ENCODE measurements at places on chromosomes 6 and 20.

DNA sequence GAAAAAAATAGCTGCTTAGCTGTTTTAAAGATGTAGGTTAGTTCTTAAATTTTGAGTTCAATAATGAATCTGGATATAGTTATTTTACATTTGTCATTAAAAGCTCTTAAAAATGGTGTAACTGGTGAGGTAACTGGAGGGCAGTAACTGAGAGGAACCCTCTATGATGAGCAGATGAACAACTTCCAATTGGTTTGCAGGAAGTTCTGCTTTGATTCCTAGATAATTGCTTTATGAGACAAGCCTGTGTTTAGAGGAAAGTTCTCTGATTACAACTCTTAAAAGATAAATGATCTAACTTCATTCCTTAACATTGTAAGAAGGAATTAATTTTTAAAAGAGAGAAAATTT, 8.5 kb downstream of the MYLIP start:
- no peak for DNase-seq

- no peak for DNase-seq
Measured at GRCh38 chr20:3692706-3693294, 11.0 kb upstream of the ADAM33 start.

DNA sequence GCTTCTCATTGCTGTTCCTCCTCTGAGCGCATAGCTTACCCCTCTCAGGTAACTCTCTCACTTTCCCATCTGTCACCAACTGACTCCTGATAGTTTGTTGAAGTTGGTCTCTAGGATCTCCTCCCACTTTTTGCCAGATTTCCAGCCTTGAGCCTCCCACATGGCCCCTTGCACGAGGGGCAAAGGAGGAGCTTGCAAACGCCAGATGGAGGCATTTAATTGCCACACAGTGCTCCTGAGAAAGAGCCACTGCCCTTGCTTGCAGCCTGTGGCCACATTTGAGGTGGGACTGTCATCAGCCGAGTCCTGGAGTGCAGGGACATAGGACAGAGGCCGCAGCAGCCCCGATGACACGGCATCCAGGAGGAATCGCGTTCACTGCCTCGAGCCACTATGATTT, 348.7 kb downstream of the SMOC2 start:
- no peak for DNase-seq

DNA sequence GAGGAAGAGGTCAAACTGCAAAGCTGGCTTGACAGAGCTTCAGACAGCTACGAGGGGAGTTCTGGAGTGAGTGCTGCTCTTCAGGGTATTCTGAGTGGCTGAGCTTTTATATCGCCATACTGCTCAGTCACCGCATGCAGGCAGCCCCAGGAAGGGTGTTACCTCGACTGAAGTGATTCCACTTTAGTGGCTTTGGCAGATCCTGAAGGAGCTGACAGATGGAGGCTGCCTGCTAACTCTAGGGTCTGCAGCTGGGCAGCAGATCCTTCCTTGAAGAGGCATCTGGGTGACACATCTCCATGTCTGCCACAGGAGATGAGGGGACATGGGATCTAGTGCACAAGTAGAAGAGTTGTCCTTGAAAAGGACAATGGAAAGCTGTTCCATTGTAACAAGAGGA, 3.7 kb upstream of the DEK start:
- no peak for DNase-seq

DNA sequence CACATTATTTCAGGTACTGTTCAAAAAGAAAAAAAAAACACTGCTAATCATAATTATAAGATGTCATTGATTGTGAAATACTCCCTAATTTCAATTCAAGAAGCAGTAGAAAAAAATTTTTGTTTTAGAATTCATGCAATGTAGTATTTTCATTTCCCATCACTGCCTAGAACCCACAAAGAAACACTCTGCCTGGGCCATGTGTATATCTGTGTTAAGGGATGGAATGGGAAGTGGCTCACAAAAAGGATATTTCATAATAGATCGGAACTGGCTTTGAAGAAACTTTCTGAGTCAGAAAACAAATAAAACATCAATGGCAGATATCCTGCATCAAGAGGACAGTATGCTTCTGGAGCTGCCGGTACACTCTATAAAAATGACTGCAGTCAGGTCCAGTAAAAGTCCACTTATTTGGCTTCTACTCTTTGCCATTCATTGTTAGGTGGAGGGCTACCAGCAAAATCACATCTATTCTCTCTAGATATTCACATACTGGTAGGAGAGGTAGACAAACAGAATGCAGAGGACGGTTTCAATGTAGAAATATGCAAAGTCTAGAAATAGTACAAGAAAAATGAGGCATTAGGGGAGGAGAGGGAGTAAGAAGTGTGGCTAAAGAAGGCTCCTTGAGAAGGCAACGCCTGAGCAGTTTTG, 135.0 kb upstream of the TNFAIP3 start:
- no peak for DNase-seq

All from Panc1 (cell line).